GM20000 (cell line): ENCODE measurements at places on chromosomes 1 and 21.
A peak's percentile ranks its signal among the peaks of the same experiment; 100 is the strongest.

DNA sequence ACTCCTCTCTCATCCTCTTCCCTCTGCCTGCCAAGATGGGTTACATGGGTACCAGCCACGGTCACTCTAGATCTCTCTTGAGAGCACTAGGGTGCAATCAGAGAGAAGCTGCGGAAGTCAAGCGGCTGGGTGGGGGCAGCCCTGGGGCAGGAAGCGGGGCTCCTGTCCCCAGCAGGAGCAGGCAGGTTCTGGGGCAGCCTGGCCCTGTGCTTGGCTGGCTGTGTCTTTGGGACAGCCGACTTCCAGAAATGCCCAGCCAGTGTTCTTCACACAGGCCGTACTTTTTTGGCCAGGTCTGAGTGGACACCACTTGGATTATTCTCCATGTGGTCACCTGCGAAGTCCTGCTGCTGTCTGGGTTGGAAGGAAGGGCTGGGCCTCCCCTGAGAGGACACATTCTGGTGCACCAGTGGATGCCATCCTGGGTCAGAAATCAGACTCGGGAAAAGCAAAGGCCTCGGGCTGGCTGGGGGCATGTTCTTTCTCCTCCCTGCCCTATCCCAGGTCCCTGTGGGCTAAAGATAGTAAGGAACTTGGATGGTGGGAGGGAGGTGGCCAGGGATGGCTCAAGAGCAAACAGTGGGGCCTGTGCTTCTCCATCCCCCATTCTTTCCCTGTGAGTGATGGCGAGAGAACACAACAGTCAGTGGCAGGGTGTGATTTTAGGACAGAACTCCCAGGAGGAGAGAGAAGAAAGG lies 93.7 kb downstream of the ITPKB start:
- no peak for DNase-seq

- DNase-seq = no peak
These were observed 134.1 kb downstream of the SLC30A10 start for GRCh38 chr1:219794085-219794743.

GRCh38 chr1:110003747-110004428 lies 19.3 kb downstream of the AHCYL1 start:
- peak; percentile 53 for DNase-seq

- DNase-seq = no peak
These were observed 5.7 kb downstream of the GRHL3 start for GRCh38 chr1:24324903-24325302.

DNA sequence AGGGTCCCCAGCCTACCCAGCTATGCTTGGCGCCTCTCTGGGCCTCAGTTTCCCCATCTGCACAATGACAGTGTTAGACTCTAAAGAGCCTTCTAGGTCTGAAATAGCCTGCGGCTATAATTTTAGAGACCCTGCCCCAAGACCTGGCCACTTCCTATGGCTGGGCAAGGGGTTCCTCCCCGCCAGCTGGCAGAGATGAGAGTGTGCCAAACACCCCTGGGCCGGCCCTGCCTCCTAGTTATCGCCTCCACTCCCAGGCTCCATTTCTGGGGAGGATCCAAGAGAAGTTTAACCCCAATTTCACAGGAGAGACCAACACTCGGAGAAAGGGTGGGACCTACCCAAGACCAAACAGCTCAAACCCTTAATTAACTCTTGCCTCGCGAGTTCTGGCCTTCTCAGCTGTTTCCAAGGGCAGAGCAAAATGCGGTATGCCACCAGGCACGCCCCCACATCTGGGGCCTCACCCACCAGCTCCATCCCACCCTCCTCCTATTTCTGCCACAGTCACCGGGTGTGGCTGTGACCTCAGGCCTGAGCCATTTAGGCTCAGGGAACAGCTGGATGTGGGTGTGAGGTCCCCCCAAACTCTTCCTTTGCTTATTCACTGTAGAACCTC lies 35.7 kb downstream of the TTC39A start:
- DNase-seq = no peak

GRCh38 chr1:203916756-203917155 lies 55.4 kb downstream of the SNRPE start:
- no peak for DNase-seq

- DNase-seq = no peak
These were observed 178.8 kb downstream of the ETS2 start for GRCh38 chr21:38984568-38984967.

DNA sequence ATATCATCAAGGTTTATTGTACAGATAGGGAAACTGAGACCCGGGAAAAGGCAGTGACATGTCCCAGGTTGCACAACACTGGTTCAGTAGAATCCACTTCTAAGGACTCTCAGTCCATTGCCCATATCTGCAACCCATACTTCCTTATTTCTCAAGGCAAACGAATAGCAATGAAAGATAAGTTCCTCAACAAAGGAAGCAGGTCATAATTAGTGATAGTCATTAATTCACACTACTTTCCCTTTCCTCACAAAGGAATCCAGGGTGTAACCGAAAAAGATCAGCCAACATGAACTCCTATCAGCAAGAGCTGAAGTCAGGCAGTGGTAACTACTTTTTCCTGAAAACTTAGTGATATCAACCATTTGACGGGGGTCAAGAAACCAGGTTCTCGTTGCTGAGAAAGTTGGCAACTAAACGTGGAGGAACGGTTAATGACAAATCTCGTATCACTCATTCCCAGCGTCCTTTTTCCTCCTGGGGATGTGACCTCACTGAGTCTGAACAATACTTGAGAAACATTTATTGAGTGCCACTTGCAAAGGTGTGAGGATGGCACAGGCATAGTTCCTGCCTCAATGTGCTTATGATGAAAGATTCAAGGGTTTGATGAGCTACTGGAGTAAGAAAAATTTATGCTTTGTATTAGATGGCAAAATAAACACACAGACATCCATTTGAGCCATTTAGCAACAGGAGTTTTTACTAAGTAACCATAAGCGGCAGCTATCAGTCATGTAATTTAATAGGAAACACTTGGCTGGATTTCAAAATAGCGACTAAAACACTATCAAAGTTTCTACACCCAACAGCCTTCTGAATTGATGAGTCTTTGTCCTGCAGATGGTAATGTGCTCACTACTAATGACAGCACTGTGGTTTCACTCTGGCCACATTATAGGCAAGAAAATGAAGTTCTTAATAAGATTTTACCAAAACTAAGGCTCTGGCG lies 82.3 kb downstream of the PLPP3 start:
- DNase-seq = no peak

DNA sequence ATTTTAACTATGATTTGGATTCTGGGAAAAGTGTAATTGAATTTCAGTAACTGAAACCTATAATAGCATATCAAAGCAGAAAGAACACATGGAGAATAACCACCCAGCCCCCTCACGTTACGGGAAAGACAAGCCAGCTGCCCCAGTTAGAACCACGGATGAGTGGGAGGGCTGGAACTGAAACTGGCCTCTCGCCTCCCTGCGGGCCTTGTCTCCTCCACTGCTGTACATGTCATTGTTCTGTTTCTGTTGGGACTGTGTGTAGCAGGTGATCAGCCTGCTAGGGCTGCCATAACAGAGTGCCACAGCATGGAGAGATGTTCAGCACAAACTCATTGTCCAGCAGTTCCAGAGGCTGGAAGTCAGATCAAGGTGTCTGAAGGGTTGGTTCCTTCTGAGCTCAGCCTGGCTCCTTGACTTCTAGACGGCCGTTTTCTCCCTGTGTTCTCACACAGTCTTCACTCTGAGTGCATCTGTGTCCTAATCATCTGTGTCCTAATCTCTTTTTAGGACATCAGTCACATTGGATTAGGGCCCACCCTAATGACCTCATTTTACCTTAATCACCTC lies 52.4 kb downstream of the MAP3K21 start:
- DNase-seq = peak; percentile 9

- DNase-seq = no peak
These were observed 23.4 kb downstream of the PLEKHO1 start for GRCh38 chr1:150173141-150173585.

- no peak for DNase-seq
These were observed 38.8 kb downstream of the WDR4 start for GRCh38 chr21:42840411-42841155.

GRCh38 chr1:208174731-208175507 lies 69.3 kb downstream of the PLXNA2 start:
- no peak for DNase-seq

DNA sequence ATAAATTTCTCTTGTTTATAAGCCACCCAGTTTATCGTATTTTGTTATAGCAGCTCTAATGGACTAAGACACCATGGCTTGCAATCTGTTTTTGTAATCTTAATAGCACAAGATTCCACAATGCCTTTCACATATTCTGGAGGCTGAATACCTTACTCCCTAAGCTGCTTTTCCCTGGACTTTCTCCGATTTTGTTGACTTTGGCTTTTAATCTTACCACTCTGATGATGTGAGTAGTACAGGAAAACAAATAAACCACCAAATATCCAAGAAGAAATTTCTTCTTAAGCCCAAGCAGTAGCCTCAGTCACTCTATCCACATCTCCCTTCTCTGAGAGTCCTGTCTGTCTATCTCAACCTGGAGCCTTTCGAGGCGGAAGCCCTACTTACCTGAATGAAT lies 838.6 kb downstream of the LTN1 start:
- DNase-seq = no peak

DNA sequence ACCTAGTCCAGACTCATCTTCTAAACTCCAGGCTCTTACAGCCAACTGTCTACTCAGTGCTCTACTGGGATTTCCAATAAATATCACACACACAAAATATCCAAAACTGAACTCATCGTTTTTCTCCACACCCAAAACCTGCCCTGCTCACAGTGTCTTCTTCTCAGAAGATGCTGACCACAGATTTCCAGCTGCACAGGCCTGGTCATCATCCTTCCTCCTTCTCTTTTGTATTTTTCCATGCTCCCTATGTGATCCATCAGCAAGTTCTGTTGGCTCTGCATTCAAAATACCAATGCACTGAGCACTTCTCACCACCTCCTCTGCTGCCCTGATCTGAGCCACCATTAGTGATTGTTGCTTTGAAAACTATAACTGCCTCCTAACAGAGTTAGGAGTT lies 159.5 kb upstream of the KAZN start:
- DNase-seq = no peak
